ENCODE measurements at places on chromosomes 11 and 22.

DNA sequence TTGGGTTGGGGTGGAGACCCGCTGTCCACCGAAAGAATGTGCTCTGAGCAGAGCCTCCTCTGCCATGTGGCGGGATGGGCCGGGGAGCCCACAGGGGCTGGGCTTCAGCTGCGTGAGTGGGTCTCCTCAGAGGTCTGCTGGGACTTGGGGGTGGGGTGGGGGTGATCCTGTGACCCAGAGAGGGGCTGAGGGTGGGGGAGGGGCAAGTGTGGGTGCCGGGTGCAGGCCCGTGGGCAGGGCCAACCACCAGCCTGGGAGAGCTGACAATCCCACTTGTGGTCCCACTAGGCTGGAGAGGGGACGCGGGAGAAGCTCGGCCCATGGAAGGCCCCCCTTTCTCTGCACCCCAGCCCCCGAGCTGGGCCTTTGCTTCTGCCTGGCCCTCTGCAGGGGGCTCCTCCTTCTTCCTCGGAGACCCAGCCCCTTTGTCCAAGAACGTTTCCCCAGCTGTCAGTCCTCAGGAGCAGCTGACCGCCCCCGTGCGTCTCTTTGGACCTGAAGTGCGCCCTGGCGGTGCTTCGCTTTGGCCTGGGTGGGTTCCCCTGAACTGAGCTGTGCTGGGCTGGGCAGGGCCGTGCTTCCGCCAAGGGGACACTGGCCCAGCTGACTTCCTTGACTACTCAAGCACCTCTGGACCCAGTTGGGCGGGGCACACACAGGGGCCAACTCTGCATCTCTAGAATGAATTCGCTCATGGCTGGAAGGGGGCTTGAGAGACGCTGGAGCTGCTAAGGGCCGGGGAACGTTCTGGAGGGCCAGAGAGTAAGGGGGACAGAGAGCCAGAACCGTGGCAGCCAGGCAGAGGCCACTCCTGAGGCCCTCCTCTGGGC is 30.2 kb downstream of the OSBPL5 start:
- DNase-seq = no peak

DNA sequence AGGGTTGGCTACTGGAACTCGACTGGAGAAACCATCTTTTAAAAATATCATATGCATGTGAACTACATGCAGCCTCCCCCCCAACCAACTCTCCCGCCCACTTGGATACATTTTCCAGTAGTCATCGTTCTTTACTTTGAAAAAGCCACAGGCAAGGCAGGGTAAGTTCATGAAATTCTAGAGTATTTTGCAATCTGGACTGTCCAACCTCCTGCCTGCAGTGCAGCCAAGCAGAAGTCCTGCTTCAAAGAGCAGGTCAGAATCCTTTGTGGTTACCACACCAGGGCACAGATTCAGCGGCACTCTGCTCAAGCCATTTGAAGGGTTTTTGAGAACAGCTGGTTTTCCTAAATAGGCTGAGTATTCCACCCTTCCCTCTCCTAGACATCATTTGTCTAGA is 12.1 kb downstream of the ELF5 start:
- no peak for DNase-seq

DNA sequence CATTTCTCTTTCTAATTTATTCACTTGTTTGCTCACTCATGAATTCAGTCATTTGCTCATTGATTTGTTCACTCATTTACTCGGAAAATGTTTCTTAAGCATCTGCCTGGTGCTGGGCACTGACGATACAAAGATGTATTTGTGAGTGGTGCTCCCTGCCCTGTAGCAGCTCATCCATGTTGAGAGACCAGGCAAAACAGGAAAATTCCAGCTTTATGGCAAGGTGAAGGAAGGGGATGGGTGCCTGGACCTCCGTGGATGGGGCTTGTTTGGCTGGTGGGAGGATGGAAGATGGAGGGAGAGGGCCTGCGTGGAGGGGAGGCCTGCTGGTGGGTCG is 53.1 kb downstream of the TBC1D22A start:
- DNase-seq = no peak

- DNase-seq = no peak
Observed at GRCh38 chr11:80173371-80174136, 732.7 kb upstream of the TENM4 start.

GRCh38 chr11:94405062-94405833 is 4.0 kb upstream of the GPR83 start:
- no peak for DNase-seq

GRCh38 chr22:46336119-46337078 is 885 bp downstream of the TRMU start:
- peak; percentile 42 for DNase-seq

GRCh38 chr11:22670830-22671229 is 4.4 kb downstream of the GAS2 start:
- DNase-seq = peak; percentile 18

DNA sequence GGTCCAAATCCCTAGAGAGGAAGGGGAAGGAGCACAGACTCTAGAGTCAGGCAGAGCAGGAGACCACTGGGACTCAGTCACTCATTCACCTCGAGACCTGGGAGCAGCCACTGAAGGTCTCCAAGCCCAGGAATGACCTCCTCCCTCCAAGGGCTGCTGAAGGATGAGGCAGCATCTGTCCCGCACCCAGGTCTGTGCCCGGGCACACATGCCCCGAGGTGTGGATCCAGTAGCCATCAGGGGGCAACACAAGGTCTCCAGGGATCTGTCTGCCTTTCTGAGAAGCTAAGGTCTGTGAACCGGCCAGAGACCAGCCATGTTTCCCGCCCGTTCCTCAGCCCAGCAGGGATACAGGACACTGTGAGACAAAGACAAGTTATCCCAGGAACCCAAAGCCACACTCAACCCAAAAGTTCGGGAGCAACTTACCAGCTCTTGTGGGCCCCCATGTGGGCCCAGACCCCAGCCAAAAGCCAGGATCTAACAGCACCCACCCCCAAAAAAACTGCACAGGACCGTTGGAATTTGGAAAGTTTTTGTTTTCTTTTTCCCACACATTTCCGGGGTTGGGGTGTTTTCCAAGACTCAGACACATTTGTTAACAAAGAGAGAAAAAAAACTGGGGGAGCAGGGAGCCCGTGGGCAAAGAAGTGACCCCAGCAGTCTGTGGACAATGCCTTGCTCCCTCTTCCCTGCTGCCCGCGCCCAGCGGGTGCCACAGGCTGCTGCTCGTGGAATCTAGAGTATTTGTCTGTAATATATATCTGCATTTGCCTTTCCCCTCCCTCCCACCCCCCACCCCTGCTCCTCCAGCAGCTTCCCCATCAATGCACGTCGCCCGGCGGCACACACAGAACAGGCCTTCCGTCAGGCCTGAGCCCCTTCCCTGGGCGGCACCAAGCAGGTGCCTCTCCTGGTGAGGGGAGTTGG is 14.9 kb downstream of the SLC22A12 start:
- no peak for DNase-seq

DNA sequence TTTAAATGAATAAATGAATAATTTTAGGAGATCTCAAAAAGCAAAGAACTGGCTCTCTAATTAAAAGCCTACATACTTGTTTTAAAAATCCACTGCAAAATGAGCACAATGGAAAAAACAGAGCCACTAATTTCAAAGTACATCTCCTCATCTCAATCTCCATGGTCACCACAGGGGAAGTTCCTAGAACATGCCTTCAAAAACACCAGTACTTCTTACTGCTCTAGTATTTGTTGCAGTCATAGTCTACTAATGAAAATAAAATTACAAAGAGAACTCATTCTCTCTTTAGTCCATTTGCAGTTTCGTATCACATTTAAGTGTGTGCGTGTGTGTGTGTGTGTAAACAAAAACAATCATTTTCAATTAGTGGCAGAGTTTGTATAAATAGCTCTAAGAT is 54.0 kb downstream of the PIK3C2A start:
- no peak for DNase-seq

- DNase-seq = no peak
Observed at GRCh38 chr11:45765107-45765668, 39.8 kb upstream of the SLC35C1 start.

GRCh38 chr22:42648368-42649245 is 585 bp downstream of the CYB5R3 start:
- DNase-seq = no peak

GRCh38 chr11:94089341-94089740 is 39.3 kb upstream of the PANX1 start:
- DNase-seq = no peak

- DNase-seq = no peak
Observed at GRCh38 chr22:25142102-25142501, 57.6 kb upstream of the CRYBB3 start.

GRCh38 chr22:44181033-44181911 is 547 bp downstream of the PARVG start:
- DNase-seq = no peak

- no peak for DNase-seq
Observed at GRCh38 chr11:115389790-115390189, 114.4 kb downstream of the CADM1 start.

- no peak for DNase-seq
Observed at GRCh38 chr22:29983296-29983917, 96.9 kb upstream of the HORMAD2 start.

DNA sequence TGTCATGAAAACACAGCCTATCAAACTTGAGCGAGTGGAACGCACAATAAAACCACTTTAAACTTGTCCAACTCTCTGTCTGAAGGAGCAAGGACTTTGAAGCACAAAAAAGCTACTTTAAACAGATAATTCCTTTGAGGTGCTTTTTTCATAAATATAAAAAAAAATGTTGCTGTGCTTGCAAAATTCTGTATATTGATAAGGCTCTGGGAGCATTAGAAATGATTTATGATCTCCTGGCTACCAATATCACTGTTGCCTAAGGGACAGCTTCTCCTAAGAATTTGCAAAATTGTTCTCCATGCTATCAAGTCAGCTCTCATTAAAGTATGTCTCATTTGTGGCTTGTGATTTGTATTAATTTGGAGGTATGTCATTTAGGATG is 37.6 kb upstream of the LDLRAD3 start:
- DNase-seq = no peak

DNA sequence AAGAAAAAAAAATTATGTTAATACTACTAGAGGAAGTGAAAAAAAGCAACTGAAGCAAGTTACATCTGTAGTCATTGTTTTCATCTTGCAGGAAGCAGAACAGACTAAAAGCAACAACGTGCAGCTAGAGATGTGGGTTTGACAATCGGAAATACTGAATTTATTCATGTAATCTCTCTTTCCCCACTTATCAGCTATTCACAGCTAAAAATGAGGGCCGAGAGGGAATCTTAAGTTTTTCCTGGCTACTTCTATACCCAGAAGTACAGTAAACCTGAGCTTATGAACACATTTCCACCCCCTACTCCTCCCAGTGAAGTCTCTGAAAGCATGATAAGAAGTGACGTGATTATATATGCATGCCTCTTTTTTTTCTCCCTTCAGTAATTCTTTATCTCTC is 116.5 kb downstream of the SPON1 start:
- no peak for DNase-seq

DNA sequence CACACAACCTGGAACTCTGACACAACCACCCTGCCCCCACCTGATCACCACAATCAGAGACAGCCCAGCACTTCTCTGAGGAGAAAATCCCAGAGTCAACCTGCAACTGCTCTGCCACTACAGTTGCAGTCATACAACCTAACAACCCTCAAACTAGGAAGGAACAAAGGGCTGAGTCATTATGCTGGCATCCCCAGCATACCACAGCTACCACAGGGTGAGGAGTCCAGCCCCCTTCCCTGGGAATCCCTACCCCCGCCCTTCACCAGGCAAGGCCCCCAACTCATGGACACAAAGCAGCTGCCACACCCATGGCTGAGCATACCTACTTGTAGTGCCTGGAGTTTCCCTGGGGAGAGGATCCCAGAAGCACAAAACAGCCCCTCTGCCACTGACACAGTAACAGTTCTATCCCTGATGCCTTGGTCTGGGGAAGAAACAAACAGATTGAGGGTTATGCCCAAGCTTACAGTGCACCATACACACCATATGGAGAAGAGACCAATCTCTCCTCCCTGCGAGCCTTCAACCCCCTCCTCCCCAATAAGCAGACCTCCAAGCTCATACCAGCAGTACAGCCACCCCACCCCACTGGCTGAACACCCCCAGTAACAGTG is 68.5 kb upstream of the C11orf58 start:
- no peak for DNase-seq

DNA sequence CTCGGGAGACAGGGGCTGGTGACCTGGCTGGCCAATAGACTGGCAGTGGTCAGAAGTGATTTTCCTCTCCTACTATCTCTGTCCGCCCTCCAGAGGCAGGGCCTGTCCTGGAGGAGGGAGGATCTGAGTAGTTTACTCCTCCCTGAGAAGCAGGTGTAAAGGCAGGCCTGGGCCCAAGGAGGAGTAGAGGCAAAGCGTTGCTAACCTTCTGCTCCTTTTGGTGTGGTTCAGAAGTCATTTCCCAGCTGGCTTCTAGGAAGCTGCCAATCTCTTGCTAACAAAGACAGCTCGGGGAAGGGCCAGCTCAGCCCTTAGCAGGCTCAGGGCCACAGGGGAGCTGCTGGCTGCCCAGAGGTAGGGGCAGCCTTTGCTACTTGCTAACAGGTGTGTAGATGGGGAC is 151.1 kb upstream of the NECTIN1 start:
- DNase-seq = no peak

- DNase-seq = no peak
Observed at GRCh38 chr22:37865510-37865909, 16.3 kb downstream of the EIF3L start.

DNA sequence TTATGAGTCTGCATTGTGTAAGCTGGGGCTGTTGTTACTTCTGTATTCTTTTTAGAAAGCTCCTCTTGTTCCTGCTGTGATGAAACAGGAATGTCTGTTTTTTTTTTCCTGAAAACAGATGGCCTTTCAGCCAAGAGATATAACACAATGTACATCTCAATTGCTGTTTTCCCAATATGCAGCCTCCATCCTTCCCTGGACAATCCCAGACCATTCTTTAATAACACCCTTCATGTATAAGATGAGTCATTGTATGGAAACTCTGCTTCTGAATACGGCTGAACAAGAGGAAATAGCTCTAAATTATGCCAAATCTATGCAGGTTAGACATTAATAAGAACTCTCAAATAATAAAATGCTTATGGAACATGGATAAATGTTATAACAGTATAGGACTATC is 60.2 kb upstream of the LRRC4C start:
- peak; percentile 19 for DNase-seq

DNA sequence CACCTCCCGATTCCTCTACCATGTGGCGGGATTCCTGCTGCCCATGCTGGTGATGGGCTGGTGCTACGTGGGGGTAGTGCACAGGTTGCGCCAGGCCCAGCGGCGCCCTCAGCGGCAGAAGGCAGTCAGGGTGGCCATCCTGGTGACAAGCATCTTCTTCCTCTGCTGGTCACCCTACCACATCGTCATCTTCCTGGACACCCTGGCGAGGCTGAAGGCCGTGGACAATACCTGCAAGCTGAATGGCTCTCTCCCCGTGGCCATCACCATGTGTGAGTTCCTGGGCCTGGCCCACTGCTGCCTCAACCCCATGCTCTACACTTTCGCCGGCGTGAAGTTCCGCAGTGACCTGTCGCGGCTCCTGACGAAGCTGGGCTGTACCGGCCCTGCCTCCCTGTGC is 10.5 kb downstream of the CXCR5 start:
- no peak for DNase-seq

GRCh38 chr11:90795746-90796145 is 572.9 kb upstream of the CHORDC1 start:
- no peak for DNase-seq
